ENCODE measurements at places on chromosomes 11 and 22.

DNA sequence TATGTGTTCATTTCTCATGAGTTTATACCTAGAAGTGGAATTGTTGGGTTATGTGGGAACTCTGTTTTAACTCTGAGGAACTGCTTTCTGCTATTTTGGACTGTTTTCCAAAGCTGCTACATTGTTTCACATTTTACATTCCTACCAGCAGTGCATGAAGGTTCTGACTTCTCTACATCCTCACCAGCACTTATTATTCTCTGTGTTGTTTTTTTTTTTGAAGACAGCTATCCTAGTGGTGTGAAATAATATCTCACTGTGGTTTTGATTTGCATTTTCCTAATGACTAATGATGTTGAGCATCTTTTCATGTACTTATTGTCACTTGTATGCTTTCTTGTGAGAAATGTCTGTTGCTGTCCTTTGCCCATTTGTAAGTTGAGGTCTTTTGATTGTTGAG is 169.9 kb downstream of the COMMD9 start:
- DNase-seq: no peak

DNA sequence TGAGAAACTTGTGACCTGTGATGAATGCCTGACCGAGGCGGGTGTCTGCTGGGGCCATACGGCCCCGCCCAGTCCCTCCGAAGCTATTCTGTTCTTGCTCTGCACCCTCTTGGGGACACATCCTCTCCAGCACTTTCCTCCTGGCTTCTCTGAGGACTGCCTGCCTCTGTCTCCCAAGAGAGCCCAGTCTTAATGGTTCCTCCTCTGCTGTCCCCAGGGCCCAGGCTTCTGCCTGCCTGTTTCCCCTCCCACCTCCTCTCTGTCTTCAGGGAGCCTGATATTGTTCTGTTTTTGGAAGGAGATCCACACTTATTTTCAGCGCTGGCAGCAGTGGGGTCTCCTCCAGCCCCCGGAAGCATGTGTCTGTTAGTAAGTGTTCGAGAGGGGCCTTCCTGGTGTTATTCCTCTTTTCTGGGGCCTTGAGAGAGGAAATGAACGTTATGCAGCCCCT is 18.7 kb downstream of the SYNGR1 start:
- DNase-seq: no peak

- no peak for DNase-seq
These were observed 35.2 kb upstream of the CREB3L1 start for GRCh38 chr11:46242041-46242951.

DNA sequence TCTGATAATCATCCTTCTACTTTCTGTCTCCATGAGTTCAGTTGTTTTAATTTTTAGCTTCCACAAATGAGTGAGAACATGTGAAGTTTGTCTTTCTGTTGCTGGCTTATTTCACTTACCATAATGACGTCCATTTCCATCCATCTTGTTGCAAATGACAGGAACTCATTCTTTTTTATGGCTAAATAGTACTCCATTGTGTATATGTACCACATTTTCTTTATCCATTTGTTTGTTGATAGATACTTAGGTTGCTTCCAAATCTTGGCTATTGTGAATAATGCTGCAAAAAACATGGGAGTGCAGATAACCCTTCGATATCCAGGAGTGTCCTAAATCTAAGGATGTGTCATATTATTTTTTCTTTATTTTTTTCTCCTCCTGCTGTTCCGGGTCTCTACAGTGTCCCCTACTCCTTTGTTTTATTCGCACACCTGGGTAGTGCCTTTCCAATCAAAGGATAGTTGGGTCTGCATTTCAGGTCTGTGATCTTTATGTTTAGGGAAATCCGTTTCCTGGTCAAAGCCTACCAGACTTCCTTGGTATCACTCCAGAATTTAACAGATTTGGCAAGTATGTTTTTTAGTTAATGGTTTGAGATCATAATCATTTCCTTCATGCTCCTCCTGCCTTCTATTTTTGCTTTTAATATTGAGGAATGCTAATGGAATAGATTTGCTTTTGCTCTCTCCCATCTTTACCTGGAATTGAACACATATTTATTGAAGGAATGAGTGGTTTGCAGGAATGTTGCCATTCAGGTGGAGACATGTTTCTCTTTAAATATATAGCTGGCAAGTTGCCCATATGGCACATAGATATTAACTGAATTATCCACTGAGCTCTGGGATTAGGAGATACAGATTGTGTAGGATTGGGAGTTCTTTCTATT is 53.7 kb downstream of the ARHGEF12 start:
- DNase-seq: no peak

DNA sequence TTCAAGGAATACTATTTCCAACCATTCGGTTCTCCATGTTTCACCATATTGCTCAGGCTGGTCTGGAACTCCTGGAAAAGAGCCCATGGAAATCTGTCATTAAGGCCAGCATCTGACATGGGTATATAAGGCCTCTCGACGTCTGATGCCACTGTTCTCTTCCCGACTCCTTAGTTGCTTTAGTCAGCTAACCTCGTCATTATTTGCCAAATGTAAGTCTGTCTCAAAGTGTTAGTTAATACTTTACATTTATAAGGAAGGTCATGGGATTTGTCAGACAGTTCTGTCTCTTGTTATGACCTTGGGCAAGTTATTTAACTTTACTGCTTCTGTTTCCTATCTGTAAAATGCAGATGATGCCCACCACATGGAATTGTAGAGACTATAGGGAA is 1.6 kb downstream of the MRPL48 start:
- DNase-seq: no peak

- DNase-seq: peak; percentile 56
These were observed 12.1 kb downstream of the PLAAT5 start for GRCh38 chr11:63478896-63479295.

DNA sequence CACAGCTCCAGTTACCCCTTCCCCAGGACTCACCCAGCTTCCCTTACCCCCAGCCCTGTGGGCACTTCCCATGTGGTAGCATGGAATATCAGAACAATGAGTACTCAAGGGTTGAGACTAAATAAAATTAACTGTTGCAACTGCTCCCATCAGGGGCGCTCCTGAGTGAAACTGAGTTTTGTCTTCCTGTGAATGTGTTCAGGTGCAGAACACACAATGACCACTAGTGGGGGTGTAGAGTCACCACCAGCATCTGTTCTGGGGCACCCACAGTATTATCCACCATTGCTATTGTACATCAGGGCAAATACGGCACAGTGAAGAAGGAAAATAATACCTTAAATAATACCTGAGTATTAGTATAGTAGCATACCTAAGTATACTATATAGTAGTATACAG is 689.7 kb downstream of the TBC1D22A start:
- DNase-seq: no peak

DNA sequence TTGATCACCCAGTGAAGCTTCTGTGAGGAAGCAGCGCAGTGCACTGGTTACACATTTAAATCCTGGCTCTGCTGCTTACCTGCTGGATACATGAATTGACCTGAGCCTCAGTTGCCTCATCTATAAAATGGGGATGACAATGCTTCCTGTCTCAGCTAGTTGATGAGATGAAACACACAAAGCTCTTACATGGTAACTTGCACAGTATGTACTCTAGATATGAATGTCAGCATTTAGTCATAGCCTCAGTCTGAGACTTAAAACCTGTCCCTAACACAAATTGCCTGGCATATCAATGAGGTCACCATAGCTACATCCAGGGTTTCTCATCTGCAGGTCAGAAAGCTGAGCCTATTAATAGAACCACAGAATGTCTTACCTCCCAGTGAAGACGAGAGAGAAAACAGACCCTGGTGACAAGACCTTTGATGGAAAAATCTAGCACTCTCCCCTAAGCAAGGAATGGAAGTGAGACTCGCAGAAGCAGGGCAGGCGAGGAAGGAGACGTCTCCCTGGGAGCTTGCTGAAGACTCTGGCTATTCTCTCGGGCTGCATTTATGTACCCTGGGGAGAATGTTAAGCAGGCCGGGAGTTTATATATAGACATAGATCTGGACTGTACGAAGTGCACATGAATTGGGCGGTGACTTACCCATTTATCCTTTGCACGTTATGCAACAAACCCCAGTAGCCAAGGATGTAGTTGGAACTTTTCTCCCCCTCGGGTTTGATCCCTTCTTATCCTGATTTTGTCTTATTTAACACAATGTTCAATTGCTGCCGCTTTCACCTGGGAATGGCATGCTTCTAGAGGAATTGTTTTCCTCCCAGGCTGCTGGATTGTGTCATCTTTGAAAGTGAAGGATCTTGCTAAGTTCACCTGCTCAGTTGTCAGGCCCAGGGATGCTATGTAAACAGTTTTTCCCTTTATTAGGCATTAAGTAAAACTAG is 18.0 kb downstream of the SDHAF2 start:
- DNase-seq: no peak

- no peak for DNase-seq
These were observed 298.4 kb upstream of the PDGFD start for GRCh38 chr11:104462341-104462740.

DNA sequence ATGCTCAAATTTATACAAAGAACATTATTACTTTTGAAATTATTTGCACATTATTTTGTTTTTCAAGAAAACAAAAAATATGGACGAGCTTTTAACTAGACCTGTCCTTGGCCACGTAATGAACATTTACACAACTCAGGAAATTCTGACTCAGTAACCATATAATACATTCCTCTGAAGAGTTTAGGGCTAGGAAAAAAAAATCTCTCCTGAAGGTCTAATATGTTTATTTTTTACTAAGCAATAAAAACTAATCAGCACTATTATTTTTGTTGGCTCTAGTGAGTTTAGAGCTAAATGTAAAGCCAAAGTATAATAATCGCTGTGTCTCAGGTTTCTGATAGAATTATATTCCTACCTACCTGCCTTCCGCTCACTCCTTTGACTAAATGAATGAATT is 187.5 kb downstream of the SWAP70 start:
- DNase-seq: no peak

DNA sequence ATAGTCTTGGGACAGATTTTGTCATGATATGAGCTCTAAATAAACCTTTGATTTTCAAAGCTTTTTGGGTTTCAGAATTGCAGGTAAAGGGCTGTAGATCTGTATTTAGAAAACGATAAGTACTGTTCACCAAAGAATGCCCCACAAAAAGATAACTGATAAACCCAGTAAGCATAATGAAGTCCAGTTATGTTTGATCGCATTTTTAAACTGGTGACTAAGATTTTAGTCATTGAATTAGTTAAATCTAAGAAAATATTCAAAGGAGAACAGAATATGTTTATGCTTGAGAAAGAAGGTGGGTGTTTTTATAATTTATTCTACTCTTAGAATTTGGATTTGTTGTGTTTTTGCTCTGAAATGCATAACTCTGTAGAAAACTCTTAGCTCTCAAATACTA is 11.6 kb downstream of the DEPDC7 start:
- no peak for DNase-seq

DNA sequence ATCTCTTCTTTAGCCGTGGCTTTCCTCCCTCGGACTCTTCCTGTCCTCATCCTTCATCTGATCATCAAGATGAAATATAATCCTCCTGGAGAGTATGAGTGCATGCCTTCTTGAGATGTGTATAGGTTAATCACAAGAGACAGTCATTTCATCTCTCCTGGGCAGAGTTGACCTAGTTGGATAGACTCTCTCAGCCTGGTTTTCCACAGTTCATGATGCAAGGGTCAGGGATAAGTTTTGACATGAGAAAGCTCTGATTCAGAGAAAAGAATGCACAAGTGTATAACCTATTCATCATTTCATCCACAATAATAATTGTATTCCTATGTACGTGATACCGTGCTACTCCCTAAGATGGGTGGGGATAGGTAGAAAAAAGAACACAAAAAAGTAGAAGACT is 33.2 kb upstream of the CCDC90B start:
- DNase-seq: no peak

GRCh38 chr22:48473202-48473601 is 1354.5 kb downstream of the BRD1 start:
- DNase-seq: no peak

DNA sequence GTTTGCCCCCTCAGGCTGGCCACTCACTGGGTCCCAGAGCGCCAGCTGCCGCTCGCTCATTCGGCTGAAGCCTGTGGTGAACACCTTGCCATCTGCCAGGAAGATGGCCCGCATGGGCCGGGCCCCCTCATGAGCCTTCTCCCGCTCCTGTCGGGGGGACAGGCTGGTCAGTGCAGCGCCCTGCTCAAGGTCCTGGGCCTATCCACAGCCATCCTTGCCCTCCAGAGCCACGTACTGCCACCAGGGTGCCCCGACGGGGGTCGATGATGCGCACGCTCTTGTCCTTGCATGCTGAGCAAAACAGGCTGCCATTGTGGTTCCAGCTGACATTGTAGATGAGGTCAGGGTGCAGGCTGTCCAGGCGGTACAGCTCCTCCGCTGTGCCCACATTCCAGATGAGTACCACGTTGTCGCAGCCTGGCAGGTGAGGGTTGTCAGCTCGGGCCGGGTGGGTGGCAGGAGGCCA is 2.1 kb downstream of the CORO1B start:
- DNase-seq: no peak

DNA sequence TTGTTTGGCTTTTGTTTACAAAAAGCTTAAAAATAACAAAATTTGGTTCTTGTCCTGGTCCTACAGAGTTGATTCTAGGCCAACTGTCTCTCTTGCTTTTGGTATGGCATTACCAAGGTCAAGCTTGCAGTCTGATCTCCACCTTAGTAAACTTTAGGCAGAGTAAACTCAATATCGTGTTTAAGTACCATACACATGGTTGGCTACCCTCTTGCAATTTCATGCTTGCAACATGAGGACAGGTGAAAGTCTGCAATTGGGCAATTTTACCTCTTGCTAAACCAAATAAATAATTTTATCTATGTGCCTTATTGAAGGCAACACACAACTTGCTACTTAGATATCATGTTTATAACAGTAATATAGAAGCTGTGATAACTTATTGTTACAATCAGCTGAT is 125.1 kb downstream of the ARHGAP20 start:
- no peak for DNase-seq

DNA sequence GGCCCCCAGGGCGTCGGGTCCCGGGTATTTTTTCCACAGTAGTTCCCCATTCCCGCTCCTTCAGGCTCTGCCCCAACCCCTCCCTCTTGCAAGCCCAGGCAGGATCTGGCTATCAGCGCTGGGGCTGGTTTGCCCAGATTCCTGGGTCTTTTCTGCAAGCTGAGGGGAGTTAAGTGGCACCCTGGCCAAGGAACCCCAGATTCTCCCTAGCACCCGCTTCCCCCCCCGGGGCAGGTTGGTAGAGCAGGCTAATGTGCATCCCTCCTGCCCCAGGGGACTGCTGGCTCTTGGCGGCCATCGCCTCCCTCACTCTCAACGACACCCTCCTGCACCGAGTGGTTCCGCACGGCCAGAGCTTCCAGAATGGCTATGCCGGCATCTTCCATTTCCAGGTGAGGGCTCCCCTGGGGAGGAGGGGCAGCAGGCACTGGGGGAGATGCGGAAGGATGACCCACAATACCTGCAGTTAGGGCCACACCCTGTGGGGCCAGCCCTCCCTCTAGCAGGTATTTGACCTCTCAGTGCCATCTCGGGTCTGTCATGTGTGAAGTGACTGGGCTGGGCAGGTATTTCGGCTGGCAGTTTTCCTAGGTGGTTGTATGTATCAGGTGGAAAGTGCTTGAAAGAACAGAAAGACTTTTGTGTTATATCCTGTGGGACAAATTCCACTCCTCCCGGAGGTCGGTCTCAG is 1.6 kb downstream of the CAPN1 start:
- DNase-seq: no peak

GRCh38 chr11:122659676-122660554 is 4.4 kb downstream of the UBASH3B start:
- no peak for DNase-seq
